NCI-H2107 (cell line): ENCODE measurements at places on chromosomes 5 and 9.

- no peak for DNase-seq
Observed at GRCh38 chr5:179114756-179115155, 54.6 kb downstream of the ZNF354C start.

DNA sequence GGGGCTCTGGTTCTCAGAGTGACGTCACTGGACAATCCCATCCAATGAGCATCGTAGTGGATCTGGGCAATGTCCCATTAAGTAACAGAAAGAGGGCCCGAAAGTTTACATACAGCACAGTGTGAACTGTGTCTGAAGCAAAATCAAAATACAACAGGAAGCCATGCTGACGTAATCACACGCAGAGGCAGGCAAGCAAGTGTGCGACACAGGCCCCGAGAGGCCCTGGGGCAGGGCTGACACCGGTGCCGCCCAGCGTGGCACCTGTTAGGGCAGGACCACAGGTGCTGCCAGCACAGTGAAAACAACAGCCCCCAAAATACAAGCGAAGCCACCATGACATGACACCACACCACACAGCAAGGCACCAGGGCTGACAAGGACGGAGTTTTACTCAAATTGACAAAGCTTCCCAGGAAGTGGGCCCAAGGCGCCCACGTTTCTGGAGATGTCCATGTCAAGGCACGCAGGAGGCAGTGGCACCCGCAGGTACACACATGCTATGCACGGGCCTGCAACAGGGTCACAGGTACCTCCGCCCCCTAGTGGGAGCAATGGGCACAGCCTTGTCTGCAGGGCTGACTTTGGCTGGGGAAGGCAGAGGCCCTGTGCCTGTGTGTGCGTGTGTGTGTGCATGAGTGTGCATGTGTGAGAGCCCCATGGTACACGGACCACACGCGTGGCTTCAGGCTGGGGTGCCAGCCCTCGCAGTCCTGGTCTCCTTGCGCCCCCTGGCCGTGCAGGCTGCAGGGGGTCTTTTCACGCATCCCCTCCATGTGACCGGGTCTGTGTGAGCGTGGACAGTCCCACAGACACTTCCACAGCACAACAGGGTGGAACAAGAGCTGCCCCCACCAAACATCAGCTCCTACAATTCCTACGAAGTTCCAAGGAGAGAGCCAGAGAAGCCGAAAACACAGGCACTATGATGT lies 19.6 kb downstream of the QSOX2 start:
- peak; percentile 69 for DNase-seq

DNA sequence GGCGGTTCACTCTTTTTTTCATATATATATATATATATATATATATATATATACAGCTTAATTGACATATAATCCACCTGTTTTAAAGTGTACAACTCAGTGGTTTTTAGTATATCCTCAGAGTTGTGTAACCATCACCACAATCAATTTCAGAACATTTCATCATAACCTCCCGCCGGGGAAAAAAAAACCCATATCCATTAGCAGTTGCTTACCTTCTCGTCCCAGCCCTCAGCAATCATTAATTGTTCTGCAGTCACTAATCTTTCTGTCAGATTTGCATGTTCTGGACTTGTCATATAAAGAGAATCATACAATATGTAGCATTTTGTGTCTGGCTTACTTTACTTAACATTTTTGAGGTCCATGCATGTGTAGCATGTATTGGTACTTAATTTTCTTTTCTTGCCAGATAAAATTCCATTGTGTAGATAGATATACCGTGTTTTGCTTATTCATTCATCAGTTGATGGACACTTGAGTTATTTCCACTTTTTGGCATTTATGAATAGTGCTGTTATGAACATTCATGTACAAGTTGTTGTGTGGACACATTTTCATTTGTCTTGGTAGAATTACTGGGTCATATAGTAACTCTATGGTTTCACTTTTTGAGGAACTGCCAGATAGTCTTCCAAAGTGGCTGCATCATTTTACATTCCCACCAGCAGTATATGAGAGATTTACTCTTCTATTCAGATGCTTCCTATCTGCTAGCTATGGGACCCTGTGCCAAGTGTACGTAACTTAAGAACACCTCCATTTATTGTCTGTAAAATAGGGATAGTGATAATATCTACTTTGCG lies 3.5 kb upstream of the RNF145 start:
- no peak for DNase-seq

DNA sequence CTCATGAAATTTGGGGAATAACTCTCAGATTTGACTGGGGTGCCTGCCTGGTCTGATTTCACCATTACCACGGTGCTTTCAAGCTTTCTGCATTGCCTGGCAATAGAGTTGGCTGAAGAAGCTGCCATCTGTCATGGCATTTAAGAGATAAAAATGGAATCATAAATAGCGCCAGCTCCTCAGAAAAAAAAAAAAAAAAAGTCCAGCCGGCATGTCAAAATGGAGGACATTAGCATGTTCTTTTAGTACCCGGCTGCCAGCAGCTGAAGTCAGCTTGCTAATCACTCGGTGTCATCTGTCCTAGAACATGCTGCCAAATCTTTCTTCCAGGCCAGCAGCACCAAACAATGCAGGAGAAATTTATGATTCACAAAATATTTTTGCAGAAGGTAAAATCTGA lies 57.7 kb upstream of the CER1 start:
- no peak for DNase-seq

DNA sequence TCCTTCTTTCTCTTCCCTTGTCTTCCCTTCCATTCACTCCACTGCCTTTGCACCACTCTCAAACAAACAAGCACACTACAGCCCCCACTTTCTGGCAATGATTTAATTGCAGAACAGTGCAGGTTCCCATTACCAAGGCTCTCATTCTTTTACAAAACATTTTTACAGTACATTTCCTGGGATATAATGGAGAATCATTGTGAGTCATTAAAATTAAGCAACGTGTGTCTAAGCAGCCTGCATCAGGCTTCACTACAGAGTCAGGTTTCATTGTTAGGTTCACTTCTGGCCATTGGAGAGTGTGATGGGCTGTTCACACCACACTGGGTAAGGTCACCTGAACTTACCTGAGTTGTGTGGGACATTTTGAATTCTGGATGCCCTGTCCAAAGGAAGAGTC lies 303.5 kb downstream of the TRIM32 start:
- no peak for DNase-seq

DNA sequence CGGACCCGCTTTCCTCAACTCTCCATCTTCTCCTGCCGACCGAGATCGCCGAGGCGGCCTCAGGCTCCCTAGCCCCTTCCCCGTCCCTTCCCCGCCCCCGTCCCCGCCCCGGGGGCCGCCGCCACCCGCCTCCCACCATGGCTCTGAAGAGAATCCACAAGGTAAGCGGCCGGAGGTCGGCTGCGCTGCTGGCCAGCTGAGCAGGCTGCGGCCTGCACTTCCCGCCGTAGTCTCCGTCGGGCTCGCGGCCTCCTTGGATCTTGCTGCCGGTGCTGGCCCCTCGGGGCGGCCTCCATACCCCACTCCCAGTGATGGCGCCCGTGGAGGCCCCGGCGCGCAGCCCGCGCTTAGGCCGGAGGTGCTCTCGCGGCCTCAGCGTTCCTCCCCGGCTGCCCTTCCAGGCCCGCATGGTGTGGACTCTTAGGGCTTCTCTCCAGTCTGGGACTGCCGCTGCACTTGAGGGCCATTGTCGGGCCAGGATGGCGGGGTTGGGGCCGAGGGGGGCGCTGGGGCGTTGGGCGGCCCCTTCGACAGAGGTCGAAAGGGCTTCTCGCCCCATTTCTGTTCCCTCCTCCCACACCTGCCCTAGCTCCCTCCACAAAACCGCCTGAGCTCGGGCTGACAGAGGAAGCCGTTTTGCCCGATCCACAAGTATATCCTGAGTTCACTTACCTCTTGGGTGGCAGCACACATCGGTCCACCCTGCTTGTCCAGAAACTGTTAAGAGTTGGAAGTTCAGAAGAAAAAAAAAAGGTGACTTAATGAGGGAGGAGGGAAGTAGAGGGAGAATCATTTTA lies 714 bp downstream of the UBE2D2 start:
- no peak for DNase-seq

- DNase-seq: no peak
Observed at GRCh38 chr5:159097784-159098602, 1.7 kb downstream of the EBF1 start.

DNA sequence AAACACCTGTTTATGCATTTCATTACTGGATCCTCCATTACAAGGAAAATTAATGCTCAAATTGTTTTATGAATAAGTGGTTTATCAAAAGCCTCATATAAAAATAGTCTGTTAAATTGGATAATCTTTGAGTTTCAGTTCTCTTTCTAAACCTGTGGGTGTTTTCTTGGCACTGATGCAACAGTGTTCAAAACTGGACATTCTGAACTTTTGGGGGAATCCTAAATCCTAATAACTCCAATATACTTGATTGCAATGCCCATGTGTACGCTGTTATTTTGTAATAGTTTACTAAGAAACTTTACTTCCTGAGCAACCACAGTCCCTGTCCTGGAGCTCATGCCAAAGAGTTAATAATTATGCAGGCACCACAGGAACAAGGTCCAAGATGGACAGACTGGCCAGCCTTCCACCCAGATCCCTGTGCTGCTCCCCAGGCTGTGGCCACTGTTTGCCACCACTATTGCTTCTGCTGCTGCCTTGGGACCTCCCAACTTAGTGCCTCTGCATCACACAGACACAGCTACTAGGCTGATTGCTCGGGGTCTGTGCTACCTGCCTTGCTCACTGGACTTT lies 14.0 kb downstream of the IRGM start:
- no peak for DNase-seq

DNA sequence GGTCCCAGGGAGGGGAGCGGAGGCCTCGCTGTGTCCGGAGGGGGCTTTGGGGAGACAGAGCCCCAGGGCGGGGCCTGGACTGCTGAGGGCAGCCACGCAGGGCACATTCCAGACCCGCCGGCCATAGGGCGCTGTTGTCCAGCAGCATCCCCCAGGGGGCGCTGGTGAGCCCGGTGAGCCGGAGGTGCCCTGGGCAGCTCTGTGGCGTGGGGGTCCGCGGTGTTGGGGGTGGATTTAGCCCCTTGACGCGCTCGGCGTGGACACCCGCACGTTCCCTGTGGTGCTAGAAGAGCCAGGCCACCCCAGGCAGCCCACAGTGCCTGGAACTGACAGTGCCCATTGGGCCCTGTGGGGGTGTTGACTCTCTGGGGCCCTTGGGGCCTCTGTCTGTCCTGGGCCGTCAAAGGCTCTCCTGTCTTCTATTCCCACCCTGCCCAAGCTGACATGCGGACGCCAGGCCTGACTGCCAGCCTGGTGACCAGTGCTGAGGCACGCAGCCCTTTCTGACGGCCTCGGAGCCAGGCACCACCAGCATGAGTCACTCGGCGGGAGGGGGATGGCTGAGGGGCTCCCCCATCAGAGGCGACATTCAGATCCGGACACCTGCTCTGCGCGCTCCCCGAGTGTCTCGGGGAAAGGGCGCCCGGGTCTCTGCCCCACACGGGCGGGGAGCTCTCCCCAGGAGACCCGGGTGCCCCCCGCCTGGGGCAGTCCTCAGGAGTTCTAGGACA lies 23.9 kb downstream of the TPPP start:
- no peak for DNase-seq

- DNase-seq: no peak
Observed at GRCh38 chr9:18666986-18667772, 193.2 kb downstream of the ADAMTSL1 start.

- no peak for DNase-seq
Observed at GRCh38 chr9:5388026-5388819, 48.5 kb upstream of the RLN1 start.

- peak; percentile 9 for DNase-seq
Observed at GRCh38 chr9:135602789-135603481, 36.4 kb downstream of the GLT6D1 start.

DNA sequence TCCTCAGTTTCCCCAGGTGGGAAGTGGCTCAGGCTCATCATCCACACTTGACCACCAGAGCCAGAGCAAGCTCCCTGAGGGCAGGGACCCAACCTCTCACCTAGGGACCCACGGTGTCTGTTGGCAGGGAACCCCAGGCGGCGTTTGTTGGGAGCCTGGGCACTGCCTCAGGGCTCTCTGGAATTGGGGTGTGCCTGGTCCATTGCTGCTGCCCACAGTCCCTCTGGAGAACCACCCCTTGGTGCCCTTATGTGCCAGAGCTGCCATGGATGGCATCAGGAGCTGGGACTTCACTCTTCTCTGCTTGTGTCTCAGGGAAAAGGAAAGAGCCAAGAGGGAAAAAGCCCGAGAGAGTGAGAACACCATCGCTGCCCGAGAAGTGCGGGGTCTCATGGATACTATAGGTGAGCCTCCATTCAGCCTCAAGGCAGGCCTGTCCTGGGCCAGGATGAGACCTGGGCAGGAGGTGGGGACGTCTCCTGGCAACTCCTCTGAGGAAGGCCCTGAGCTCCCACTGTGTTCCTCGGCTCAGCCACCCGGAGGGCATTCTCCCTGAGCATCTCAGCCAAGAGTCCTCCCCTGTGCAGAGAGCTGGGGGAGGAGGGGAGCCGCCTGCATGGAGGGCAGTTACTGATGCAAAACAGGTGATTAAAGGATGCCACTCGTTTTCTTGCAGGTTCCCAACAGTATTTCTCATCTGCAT lies 4.5 kb downstream of the CCDC180 start:
- no peak for DNase-seq

DNA sequence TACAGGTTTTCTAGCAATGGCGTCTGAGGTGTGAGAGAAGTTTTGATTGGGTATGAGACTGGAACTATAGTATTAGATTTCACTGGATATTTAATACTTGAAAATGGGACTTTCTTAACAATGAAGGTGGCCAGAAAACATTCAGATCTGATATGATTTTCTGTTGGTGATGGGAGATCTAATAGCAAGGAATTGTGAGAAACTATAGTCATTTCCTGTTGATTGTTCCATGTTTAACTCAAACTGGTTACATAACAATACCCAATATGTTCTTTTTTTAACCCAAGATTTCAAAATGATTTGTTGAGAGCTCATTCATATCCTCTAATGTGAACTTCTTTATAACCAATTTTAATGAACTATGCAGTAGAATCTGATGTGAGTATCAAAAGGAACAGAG lies 793.2 kb upstream of the RGMB start:
- DNase-seq: no peak

- DNase-seq: no peak
Observed at GRCh38 chr9:77807281-77807683, 159.2 kb upstream of the GNA14 start.

DNA sequence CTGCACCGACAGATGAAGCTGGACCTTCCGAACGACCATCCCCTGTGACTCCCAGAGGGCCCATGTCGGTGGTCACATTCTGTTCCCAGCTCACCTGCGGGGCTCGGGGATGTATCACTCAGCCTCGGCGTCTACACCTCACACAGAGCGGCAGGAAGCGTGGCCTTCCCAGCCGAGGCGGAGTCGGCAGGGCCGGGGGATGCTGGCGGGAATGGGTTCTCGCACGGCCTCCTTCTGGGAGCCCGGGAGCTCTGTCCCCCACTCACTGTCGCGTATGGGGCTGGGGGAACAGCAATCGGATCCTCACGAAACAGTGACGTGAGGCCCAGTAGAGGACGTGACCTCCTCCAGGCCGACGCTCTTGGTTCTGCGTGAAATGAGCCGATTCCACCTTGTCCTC lies 20.4 kb downstream of the NACC2 start:
- no peak for DNase-seq

DNA sequence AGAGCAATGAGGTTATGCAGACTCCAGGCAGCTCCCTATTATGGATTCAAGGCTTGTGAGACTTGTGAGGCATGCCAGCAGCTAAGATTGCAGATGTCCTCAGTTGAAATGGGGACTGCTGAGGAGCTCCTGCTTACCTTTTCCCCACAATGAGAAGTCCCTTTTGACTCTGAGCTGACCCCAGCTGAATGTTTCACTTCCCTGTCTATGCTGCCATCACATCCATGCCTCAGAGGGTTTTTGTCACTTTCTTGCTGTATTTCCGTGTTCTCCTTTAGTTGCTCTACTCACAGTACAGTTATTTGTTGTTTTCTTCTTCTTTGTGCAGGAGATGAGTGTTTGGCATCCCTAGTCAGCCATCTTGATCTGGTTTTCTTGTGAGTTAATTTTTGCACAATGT lies 18.8 kb upstream of the OR2S2 start:
- DNase-seq: no peak

GRCh38 chr5:159359408-159359807 lies 29.1 kb upstream of the IL12B start:
- DNase-seq: no peak
